ENCODE measurements at places on chromosomes 5 and 9. TPM values are rescaled to one million over a fixed set of nuclear protein-coding genes. Genes with fewer than 3 reads are reported as not detected.

LRRC19 gene
- total RNA-seq, result not detected

ZNF354C gene
- total RNA-seq, result 12.6 TPM

PCDHB16 gene
- total RNA-seq, result not detected

GRCh38 chr5:143149759-143150158 is 253.7 kb downstream of the NR3C1 start:
- H3K27ac ChIP-seq, result no peak overlapping the region
- no peak overlapping the region for H3K4me3 ChIP-seq
- H3K36me3 ChIP-seq, result peaks cover 12% of the 10 kb centered on the region
- H3K27me3 ChIP-seq, result no peaks in the 10 kb centered on the region

CDH9 gene
- not detected for total RNA-seq

- H3K27ac ChIP-seq, result no peak overlapping the region
- no peaks in the 10 kb centered on the region for H3K4me1 ChIP-seq
- DNase-seq, result no peak
- no peak overlapping the region for H3K4me3 ChIP-seq
These were observed 53.1 kb downstream of the TSPAN17 start for GRCh38 chr5:176700239-176700847.

DNA sequence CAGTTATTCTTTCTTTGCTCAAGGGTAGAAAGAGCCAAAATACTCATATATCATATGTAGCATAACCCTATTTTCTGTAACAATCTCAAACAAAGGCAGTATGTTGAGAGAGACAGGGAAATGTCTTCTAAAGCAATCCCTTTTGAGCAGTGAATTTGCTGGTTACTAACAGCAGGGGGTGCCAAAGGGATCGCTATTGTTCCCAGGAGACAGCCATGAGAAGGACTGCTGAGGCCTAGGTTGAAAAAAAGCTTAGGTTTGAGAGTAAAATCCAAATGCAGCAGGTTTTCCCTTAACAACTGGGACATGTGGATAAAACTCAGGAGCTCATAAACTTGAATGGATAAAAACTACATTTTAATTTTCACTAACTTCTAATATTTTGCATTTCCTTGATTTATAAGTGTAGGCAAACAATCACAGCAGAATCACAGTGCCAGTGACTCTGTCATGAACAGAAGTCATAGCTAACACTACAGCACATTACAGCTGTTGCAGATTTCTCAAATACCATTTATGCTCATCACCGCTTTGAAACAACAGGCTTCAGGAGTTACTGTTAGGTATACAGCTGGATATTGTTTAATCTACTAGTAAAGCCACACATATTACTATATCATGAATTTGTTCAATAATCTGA is 148.4 kb downstream of the MAPKAP1 start:
- DNase-seq, result peak; percentile 36
- no peaks in the 10 kb centered on the region for H3K27me3 ChIP-seq
- H3K36me3 ChIP-seq, result no peaks in the 10 kb centered on the region
- H3K4me3 ChIP-seq, result no peak overlapping the region
- H3K4me1 ChIP-seq, result peaks cover 10% of the 10 kb centered on the region

- peaks cover 5% of the 10 kb centered on the region for H3K4me1 ChIP-seq
- no peaks in the 10 kb centered on the region for H3K27me3 ChIP-seq
- DNase-seq, result no peak
- peaks cover 28% of the 10 kb centered on the region for H3K36me3 ChIP-seq
These were observed 77.1 kb downstream of the GOLPH3 start for GRCh38 chr5:32096891-32097595.

GRCh38 chr5:127002390-127002789 is 28.0 kb downstream of the MARCHF3 start:
- no peaks in the 10 kb centered on the region for H3K27me3 ChIP-seq
- no peak overlapping the region for H3K27ac ChIP-seq
- H3K4me1 ChIP-seq, result no peaks in the 10 kb centered on the region
- H3K36me3 ChIP-seq, result no peaks in the 10 kb centered on the region
- H3K4me3 ChIP-seq, result no peak overlapping the region
- DNase-seq, result no peak

GRCh38 chr5:142421228-142421617 is 96.4 kb upstream of the SPRY4 start:
- peak overlapping the region; percentile 52 for H3K4me3 ChIP-seq
- no peak for DNase-seq
- H3K27ac ChIP-seq, result no peak overlapping the region
- no peaks in the 10 kb centered on the region for H3K27me3 ChIP-seq
- peaks cover 37% of the 10 kb centered on the region for H3K4me1 ChIP-seq

GRM6 gene
- not detected for total RNA-seq

DNA sequence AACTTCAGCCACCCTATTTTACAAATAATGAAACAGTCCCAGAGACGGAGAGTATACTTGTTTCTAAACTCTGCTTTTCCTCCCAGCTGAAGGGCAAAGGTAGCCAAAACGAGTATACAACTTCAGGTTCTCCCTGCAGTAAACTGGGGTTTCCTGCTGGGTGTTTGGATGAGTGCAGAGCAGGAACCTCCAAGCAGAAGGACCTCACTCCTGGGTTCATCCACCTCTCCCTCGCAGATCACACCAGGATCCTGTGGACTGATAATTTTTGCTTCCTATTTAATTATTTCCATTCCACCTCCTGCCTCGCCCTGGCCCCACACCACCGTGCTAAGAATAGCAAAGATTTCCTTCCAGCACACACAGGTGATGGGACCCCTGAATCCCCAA is 2.0 kb upstream of the FOXB2 start:
- no peak overlapping the region for H3K4me3 ChIP-seq
- H3K4me1 ChIP-seq, result peaks cover 42% of the 10 kb centered on the region
- H3K27ac ChIP-seq, result no peak overlapping the region
- DNase-seq, result no peak

RALGDS gene
- total RNA-seq, result 99.9 TPM

DNA sequence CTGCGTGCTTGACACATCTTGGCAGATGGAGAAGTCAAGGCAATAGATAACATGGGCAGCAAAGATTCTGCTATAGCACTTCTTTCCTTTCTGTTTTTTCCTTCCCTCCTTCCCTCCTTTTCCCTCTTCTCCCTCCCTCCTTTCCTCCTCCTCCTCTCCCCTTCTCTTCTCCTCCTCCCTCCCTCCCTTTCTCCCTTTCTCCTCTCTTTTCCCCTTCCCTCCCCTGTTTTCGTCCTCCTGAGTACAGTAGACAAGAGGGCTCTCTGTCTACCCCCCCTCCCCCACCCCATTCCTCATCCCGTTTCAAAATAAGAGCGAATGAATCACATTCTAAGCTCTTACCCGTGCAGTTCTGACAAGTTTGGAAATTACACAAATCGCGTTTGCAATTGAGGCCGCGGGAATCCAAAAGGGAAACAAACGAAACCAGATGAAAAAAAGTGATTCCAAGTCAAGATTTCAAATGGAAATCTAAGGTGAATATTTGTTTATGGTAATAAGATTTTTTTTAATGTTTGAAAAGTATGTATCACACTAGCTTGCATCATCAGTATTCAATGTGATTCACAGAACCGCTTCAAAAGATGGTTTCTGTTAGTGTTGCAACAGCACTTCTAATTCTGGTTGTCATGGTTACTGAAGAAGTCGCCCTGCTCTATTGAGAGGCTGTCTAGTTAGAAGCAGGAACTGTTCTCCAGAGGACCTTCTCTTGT is 1.3 kb downstream of the NIM1K start:
- H3K27me3 ChIP-seq, result peaks cover 11% of the 10 kb centered on the region
- H3K4me1 ChIP-seq, result peaks cover 30% of the 10 kb centered on the region
- H3K36me3 ChIP-seq, result no peaks in the 10 kb centered on the region
- H3K27ac ChIP-seq, result peak overlapping the region; percentile 59
- H3K4me3 ChIP-seq, result peak overlapping the region; percentile 87

PRR16 gene
- total RNA-seq, result not detected
